ENCODE measurements at places on chromosomes 5 and 9.

DNA sequence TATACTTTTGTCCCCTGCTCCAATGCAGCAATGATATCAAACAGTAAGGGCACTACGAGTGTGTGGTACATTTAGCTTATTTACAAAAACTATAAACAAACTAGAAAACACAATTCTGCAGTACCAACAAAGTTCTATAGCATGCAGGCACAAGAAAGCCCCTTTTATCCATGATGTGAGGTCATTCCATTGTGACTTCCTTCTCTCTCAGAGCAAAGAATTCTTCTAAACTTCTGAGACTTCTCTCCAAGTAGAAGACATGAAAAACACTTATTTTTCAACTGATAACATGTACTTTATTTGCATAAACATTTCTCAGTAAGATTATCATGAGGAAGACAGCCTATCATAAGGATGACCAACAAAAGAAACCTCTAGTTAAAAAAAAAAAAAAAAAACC, 569.8 kb downstream of the TLE1 start:
- DNase-seq, result no peak

DNA sequence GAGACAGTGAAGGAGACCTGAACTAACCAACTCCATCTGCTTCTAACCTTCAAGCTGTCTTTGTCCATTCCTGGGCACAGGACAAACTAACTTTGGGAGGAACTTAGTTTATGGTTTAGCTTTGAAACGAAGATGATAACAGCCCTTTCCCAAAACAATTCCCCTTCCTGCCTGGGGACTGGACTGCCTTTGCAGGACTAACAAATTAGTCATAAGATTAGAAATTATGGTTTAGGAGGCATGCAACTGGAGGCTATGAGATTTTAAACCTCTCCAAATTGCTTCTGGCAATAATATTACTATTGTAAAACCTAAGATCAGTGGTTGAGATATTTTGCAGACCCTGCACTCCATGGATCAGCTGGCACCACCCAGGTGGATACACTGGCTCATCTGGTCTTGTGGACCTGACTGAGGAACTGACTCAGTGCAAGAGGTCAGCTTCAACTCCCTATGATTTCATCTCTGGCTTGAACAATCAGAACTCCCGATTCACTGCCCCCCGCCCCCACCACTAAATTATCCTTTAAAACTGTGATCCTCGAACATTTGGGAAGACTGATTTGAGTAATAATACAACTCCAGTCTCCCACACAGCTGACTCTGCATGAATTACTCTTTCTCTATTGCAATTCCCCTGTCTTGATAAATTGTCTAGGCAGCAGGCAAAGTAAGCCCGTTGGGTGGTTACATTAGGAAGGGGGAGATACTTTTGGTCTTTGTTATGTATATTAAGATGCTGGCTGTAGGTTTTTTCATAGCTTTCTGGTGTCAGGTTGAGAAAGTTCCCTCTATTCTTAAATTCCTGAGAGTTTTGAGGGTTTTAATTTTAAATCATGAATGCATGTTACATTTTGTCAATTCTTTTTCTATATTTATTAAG, 213.3 kb downstream of the TSSK1B start:
- no peak for DNase-seq

DNA sequence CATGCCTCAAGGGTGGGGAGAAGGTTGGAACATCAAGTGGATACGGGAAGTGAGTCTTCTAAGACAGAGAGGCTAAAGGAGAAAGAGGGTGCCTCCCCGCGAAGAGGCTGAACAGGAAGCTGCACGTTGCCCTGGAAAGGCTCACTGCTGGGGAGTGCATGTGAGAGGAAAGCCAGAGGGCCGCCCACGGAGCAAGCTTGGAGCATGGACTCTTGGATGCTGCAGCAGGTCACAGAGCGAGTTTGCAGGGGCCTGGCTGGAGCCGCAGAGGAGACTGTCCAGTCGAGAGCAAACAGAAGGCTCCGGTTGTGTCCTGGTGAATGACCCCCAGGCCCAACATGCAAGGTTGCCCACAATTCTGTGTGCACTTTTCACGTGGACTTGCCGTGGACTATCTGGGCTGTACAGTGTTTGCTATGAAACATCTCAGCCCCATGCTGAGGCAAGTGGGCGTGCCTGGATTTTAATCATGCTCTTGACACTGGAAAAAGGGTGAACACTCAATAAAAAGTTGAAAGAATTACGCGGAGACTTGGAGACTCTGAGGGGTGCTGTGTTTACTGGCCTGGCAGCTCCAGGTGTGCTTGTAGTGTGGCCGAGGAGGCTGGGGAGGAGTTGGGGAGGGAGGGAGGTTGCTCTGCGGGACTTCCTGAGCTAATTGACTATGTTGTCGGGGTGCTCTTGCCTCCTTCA, 54.5 kb upstream of the GARNL3 start:
- no peak for DNase-seq

DNA sequence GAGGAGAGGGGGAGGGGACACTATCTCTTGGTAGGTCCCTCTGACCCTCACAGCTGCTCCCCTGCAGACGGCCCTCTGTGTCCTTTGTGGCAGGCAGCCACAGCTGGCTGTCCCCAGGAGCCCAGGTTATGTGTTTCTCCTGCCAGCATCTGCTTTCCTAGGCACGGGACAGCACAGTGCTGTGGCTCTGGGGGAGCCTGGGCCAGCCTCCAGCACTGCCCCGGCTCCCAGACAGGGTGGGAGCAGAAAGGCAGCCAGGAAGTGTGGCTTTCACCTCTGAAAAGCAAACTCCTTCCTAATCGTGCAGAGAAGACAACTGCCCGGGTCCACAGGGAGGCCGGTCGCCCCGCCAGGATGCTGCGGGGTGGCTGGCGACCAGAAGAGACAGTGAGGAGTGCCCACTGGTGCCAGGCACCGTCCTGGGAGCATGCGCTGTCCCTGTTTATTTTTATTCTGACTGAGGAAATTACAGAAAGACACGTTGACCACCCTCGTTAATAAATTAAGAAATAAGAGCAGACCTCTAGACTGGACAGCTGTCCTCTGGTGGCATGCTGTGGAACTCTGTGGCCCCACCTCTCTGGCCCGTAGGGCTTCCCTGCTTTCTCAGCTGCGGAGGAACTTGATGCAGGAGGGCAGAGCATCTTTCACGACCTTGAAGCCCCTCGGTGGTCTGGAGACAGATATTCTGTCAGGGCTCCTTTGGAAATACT, 240.3 kb downstream of the FANCC start:
- no peak for DNase-seq

DNA sequence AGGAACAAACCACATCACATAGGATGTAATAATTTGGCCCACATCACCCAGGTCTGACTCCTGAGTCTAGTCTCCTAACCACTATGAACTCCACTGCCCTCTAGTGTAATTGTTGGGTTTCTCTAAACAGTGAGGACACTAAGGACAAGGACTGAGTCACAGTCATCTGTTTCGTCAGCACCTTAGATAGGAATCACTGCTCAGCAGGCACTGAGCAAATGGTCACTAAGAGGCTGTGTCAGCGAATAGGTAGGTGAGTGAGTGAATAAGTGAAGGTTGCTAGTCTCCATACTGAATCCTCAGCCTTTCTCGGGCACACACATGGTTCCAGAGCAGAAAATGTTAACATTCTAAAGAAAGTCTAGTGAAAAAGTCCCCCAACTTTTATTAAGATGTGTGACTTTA, 278.6 kb downstream of the SPOCK1 start:
- DNase-seq, result no peak

DNA sequence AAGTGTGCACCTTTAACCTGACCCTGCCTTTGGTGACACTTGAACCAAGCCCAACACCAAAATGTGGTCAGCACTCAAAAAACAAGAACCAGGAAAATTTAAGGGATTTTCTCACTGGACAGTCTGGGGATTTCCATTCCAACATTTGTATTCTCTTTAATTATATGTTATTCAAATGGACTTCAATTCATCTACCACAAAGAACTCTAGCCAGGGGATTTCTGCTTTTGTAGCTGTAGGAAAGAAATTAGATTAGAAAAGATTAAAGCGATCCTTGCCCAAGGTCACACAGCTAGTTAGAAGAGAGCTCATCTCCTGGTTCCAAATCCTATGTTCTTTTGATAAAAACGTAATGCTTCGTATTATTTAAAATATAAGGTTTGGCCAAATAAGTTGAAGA, 94.8 kb upstream of the JAK2 start:
- DNase-seq, result no peak

DNA sequence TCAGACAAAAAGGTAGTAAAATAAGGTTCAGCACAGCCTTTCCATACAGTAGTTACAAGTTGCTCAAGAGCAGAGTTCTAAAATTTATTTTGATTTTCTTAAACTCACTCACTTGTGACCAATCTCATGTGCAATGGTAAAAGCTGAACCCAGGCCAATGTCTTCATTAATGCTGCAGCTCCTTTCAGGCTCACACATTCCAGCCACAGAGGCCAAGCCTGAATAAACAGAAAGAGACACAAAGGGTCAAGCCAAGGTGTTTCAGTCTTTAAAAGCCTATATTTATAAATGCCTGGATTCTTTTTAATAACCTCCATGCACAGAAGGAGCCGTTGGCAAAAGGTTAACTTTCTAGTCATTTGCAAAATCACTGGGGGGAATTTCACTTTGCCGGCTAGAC, 152.5 kb downstream of the ADAMTS6 start:
- DNase-seq, result no peak

GRCh38 chr9:19720377-19720776, 68.5 kb downstream of the SLC24A2 start:
- DNase-seq, result no peak

- DNase-seq, result no peak
Observed at GRCh38 chr5:164649266-164649665, 1143.8 kb downstream of the MAT2B start.

DNA sequence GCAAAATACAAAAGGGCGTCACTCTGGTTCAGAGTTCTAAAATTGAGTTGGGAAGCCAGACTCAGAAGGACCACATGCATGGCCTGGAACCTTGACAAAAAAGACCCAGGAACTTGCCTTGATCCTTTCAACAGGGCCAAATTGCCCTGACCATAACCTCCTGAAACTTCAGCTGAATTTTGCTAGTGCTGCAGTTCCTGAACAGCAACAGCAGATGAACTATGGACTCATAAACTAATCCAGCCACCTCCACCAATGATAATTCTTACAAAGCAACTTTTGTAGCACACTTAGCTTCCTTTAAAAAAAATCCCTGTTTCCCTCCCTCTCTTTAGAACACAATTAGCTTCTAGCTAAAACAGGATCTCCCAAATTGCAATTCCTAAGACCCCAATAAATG, 155.9 kb downstream of the MAT2B start:
- no peak for DNase-seq

DNA sequence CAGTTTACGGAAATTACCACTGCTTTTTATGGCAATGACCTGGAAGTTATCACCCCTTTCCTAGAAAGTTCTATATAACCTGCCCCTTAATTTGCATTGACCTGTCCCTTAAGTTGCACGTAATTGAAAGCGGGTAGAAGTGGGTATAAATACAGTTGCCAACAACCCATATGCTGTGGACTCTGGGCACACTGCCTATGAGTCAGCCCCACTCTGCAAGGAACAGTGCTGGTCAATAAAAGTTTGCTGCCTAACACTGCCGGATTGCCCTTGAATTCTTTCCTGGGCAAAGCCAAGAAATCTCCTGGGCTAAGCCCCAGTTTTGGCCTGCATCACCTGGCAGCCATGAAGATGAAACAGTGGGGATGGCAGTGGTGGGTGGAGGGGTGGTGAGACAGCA, 23.9 kb upstream of the CLPTM1L start:
- no peak for DNase-seq

GRCh38 chr5:134127376-134127861, 12.9 kb downstream of the TCF7 start:
- no peak for DNase-seq

DNA sequence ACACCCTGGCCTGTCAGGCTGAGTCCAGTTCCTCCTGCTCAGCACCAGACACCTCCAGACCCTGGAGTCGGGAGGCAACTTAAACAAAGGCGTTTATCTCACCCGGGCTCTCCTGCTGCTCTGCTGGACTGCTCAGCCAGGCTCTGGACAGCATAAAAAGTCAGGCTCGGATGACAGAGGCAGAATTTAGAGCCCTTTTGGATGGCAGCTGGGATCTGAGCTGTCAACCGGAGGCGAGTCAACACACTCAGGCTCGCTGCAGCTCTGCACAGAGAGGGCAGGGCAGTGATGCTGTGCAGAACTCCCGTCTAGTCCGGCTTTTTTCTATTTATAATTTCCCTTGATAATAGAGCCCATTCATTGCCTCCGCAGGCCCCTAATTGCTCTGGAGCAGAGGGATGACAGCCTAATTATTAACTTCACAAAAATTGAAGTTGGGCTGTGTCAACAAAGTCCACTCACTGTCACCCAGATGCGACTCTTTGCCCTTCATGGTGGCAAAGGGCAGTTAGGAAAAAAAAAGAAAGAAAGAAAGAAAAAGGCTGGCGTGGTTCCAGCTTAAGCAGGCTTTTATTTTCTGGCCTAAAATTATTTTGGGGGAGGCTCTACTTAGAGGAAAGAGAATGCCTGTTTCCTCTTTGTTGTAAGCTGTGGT, 37.6 kb downstream of the STC2 start:
- no peak for DNase-seq

DNA sequence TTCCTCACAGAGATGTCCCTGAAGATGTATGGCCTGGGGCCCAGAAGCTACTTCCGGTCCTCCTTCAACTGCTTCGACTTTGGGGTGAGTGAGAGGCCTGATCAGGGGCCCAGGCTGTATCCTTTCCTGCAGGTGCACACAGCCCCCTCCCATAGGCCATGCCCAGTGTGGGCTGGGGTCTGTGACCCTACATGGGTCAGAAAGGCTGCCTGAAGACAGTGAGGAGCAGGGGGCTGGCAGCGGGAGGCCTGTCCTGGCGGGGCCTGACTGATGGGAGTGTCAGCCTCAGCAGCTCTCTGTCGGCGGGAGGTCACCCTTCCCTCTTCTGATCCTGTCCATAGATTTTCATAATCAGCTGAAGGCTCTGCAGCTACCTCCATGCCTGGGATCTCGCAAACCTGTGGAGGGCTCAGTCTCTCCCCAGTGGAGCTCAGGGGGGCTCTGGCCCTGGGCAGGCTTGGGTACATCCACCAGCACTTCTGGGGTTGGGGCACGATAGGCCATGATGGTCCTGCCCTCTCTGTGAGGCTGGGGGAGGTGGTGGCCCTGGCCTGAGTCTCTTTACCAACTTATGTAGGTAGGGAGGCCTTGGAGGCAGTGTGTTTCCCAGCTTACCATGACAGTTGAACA, 98.5 kb downstream of the CACNA1B start:
- no peak for DNase-seq

DNA sequence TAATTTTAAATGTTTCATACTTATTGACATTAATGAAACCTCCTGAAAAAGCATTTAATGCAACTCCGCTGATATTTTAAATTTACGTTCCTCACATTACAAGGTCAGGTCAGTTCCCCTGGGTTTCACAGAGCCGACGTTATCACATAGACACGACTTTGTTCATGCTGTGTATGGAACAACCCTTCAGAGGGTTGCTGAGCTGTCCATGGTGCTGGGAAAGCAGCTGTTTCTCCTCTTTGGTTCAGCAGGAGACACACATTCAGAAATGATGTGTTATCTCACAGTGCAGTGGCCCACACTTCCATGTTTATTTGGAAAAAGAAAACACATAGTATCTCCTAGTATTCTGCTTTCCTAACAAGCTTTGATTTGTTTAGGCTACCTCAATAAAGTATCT, 53.5 kb downstream of the PPP2R2B start:
- no peak for DNase-seq

- no peak for DNase-seq
Observed at GRCh38 chr5:132295505-132296411, 1.6 kb downstream of the SLC22A4 start.

- DNase-seq, result no peak
Observed at GRCh38 chr9:24817756-24818155, 272.1 kb upstream of the IZUMO3 start.

Measured in activated T-helper 1 cell treated with Interleukin-2 at 50 U/mL for 16 hours (primary cell).